Fibroblast of the conjunctiva (primary cell): ENCODE measurements at places on chromosomes 1 and 21.

GRCh38 chr21:17548262-17548661 is 35.4 kb downstream of the CXADR start:
- no peak for DNase-seq

DNA sequence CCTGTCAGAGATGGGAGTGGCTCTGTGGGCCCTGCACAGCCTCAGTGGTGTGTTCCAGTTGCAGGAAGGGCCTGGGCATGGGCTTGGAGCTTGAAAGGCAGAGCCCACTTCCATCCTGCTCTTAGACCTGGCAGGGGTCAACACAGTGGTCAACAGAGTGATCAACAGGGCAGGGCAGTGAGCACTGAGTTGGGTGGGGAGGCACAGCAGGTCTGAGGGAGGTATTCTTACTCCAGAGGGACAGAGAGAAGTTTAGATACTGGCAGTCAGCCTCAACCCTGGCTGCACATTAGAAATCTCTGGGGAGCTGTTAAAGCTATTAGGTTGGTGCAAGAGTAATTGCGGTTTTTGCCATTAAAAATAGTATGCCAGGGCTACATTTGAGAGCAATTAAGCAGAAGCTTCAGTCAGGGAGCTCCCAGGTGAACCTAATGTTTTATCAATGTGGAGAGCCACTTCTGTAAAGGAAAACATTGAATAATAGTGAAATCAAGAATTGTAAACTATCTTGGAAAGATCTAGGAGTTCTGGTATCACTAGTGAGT is 37.7 kb downstream of the SH3BGR start:
- no peak for DNase-seq

DNA sequence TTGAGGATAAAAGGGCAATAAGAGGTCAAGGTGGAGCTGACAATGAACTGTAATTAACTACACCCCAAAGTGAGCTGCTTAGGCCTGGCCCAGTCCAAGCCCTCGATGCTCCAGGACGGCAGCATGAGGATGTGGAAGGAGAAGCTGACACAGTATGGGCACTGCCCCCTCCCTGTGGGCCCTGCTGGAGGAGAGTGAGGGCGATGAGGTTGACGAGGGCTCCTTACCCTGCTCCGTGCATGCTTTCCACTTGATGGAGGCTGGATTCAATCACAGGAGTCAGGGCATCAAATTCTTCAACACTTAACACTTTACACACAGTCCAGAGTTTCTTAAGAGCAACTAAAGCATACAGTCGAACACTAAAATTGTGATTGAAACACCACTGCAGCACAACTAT is 32.4 kb downstream of the COA6 start:
- no peak for DNase-seq

DNA sequence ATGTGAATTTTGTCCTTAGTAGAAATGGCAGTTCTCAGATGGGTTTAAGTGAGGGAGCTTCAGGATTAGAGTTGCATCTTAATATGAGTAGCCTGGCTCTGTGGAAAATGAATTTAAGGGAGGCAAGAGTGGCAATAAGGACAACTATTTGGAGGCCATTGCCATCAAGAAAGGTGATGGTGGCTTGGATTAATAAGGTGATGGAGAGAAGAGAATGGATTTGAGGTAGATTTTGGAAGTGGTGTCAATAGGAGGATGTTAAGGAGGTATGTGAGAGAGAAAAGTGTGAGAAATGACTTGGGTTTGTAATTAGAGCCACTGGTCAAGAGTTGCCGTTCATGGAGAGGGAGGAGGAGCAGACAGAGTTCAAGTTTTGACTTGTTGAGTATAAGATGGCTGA is 16.3 kb downstream of the CLIC4 start:
- no peak for DNase-seq

DNA sequence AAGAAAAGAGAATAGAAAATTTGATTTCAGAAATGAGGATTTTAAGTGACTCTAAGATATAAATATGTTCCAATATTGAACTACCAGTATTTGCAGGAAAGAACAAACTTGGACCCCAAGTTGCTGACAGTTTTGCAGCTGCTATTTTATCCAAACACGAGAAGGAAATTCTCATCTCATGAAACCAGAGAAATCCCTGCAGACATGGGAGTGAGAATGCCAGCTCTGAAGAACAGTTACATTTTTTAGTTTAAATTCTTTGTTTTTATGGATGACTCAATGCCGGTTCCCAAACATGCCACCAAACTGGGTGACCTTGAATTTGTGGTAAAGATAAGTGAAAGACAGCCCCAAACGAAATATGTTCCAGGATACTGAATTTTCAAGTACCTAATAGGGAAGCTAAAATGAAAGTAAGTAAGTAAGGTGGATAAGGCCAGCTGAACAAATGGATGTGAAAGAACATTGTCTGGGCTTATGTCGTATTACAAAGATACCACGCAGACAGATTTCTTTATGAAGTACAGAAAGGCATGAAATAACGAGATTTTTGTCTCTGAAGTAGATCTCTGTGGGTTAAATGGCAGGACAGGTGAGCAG is 19.9 kb downstream of the TLR5 start:
- DNase-seq: no peak

- no peak for DNase-seq
Measured at GRCh38 chr1:19053486-19053885, 97.0 kb upstream of the IFFO2 start.

- no peak for DNase-seq
Measured at GRCh38 chr1:232260861-232261260, 369.1 kb downstream of the SIPA1L2 start.

GRCh38 chr1:225914947-225915346 is 9.1 kb downstream of the PYCR2 start:
- DNase-seq: no peak

GRCh38 chr1:10941891-10942541 is 70.4 kb upstream of the TARDBP start:
- no peak for DNase-seq

DNA sequence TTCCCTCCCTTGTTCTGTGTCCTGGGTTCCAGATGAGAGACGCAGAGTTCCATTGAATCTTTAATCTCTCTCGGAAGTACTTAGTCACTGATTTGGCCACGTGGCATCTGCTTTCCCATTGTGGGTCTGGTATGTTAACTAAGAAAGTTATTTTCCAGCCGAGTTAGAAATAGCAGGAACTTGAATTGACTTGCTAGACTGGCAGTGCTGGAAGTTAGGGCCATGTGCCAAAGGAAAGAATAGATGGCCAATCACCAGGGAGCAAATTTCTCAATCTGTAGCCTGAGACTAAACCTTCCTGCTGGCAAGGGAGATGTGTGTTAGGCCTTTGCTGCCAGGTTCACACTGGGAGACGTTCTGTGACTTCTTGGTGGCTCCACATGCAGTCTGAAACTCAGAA is 24.2 kb upstream of the SLFNL1 start:
- DNase-seq: peak; percentile 48

- no peak for DNase-seq
Measured at GRCh38 chr1:7199077-7199779, 414.0 kb downstream of the CAMTA1 start.

GRCh38 chr1:159653201-159653600 is 61.2 kb downstream of the CRP start:
- DNase-seq: no peak

GRCh38 chr1:44537956-44538355 is 132.9 kb downstream of the RNF220 start:
- no peak for DNase-seq

GRCh38 chr1:36699113-36699911 is 216.6 kb upstream of the CSF3R start:
- no peak for DNase-seq

DNA sequence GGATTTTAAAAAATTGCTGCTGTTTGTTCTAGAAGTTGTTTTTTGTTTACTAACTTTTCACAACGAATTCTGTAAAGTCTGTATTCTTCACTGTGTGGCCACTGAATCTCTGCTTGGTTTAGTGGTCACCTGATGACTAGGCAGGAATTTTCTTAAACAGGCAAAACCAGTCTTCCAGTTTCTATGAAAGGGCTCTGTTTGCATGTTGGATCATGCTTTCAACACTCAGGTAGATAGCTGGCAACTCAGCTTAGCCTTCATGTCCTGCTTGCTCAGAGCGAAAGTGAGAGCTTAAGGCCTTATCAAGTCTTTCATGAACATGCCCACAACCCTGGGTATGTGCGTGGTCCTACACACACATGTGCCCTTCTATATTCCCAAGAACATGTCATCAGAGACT is 52.4 kb upstream of the CCDC190 start:
- no peak for DNase-seq

DNA sequence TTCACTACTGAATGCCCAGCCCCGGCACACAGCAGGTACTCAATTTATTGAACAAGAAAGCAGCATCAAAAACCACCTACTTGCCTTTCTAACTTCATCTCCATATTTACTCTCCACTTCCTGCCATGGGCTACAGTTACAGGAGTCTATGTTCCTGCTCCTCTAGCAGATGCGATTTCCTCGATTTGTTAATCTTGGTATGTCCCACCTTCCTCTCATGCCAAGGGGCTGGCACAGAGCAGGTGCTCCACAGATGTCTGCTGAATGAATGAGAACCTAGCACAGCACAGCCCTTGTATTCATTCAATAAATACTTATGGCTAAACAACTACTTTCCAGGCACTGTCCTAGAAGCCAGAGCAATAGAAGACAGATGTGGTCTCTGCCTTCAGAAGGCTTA is 12.2 kb downstream of the PAFAH2 start:
- no peak for DNase-seq
